ENCODE measurements at places on chromosomes 3 and 15.
A peak's percentile ranks its signal among the peaks of the same experiment; 100 is the strongest.

GRCh38 chr15:100703032-100703578, 100.7 kb downstream of the ASB7 start:
- DNase-seq = no peak

DNA sequence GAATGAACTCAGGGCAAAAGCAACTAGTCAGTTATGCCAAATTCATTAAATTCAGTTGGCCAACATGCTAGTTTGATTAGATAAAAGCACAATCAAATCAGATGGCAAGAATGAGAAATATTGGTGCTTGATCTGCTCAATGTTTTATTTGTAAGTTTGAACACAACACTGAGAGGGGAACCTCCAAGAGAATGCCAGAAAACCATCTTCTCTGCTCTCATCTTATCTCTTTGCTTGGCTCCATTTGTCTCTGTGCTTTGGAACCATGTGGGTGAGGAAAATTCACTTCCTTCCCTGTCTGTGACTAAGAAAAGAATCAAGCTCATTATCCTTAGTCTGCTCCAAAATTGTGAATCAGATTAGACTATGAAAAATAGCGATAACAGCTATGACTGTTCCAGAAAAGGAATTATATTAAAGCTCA, 43.6 kb upstream of the DCBLD2 start:
- no peak for DNase-seq

GRCh38 chr3:53236112-53236841, 19.5 kb downstream of the TKT start:
- peak; percentile 28 for DNase-seq

DNA sequence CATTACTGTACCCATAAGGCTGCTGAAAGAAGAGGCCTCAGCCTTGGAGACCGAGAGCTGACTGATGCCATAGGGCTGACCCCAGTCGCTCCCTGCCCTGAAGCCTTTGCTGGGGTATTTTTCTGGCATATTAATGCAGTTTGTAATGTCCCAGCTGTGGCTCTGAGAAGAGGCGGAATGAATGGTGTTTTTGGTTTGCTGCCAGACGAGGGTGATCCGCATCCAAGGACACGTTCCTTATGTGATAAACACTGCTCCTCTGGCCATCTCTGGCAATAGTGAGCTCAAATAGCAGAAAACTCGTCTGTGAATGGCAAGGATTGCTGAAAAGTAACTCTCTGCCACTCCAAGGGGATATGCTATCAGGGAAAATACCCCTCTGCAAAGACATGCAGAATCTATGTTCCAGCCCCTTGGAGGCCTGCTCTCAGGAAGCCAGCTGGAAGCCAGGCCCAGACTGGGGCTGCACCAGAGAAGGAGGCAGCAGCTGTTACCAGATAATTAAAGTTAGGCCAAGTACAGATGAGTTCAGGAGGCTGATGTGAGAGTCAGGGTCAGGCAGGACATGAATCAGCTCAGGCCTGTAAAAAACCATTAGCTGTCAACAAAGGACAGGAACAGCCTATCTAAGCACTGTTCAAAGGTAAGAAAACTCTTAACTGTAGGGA, 28.9 kb upstream of the KLHL6 start:
- DNase-seq = peak; percentile 3

DNA sequence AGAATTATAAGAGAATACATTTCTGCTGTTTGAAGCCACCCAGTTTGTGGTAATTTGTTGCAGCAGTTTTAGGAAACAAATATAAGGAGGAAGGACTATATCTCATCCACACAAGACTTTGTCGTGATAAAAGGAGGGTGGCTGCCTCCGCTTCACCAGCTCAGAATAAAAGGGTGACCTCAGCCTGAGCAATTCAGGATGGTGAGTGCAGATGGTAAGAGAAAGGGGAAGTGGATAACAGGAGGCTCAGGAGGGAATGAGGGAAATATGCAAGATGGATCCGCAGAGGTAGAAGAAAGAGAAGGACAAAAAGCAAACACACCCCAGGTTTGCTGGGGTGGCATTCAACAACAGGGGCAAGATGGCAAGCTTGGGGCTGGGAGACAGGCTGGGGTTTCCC, 108.1 kb upstream of the TNFAIP8L3 start:
- no peak for DNase-seq

DNA sequence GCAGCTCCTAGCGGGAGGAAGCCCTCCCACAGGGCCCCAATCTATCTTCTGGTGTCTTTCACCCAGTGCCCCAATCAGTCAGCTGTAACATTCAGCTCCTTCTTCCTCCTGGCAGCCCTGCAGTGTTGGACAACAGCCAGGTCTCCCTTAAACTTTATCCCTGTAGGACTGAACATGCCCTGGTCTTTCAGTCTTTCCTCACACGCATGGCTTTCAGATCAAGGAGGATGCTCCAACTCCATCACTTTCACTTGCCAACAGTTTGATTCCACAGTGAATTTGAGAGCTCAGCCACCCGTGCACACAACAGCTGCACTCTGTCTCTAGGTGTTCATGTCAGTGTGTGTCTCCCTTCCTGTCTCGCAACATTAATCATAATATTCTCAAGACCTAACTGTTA, 28.5 kb upstream of the LRRC34 start:
- no peak for DNase-seq

Data from occipital lobe (tissue), 3 donors.